ENCODE measurements at places on chromosomes 13 and 19.

DNA sequence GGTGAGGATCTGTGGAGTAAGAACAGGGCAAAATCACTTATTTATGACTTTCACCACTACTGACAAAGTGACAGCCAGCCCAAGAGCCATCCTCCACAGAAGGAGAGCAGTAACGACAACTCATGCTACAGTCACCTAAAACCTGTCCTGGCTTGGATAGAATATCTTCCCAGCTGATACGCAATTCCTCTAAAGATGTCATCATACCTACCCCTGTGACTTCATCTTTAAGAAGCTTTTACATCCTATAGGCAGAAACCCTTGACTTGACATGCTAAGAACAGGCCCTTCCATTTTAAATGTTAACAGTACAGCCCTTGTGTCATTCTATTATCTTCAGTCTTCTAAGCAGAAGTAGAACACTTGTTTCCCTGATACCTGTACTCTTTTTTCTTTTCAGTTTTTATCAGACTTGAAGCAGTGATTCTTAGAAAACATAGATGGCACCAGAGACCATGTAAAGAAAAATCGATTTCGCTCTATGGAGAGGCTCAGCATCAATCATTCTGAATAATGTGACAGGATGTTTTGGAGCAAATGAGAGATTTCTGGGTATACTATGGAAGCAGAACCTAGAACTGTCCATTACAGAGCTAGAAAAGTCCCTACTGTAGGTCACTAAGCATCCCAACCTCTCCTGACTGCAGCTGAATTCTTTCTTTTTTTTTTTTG is 20.1 kb downstream of the STOML3 start:
- no peak for DNase-seq

GRCh38 chr13:76398425-76398824 is 487.8 kb downstream of the KCTD12 start:
- no peak for DNase-seq

DNA sequence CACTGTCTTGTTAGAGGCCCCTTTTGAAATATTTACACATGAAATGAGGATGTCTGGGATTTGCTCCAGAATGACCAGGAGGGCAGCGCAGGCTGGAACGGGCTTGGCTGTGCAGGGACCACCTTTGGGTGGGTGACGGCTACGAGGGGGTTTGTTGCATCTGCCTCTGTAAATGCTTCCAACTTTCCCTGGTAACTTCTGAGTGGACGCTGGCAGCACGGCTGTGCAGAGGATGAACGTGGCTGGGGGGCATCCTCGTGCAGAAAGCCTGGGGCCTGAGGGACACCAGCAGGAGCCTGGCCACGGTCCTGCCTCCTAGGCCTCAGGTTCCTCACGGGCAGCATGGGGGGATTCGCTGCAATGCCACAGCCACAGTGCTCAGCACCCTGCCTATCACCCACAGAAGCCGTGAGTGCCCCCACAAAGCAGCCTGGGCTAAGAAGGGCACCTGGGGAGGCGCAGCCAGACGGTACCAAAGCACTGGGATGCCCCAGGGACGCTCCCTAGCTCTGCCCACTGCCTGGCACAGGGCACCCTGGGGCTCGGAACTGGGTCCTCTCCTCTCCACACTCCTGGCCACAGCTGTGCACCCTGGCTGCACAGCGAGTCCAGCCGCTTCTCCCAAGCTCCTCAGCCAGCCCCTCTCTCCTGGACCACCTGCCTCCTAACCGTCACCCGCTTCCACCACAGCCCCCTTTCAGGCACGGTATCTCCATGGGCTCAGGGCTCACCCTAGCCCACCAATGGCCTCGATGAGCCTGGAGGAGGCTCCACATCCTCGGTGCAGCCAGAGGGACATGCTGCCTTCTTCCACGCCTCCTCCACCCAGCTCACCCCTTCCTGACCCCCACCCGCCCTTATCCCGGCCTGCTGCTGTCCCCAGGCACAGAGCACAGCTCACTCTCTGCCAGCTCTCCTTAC is 44.5 kb downstream of the MLLT1 start:
- DNase-seq, result no peak

DNA sequence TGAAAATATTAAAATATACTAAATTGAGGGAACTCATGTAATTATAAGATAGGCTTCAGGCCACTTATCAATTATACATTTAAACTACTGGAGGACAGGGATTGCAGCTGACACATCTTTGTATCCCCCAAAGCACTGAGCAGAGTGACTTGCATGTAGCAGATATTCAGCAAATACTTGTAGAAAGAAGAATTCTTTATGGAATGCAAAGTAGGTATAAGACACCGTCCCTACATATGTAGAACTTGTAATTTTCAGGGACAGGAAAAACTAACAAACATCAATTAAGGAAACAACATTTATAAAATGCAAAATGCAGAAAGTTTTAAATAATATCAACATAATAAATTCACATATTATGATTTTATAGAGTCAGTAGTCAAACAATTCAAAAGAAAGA is 719.2 kb downstream of the OLFM4 start:
- DNase-seq, result no peak

GRCh38 chr13:25848812-25849745 is 202.7 kb downstream of the SHISA2 start:
- no peak for DNase-seq

DNA sequence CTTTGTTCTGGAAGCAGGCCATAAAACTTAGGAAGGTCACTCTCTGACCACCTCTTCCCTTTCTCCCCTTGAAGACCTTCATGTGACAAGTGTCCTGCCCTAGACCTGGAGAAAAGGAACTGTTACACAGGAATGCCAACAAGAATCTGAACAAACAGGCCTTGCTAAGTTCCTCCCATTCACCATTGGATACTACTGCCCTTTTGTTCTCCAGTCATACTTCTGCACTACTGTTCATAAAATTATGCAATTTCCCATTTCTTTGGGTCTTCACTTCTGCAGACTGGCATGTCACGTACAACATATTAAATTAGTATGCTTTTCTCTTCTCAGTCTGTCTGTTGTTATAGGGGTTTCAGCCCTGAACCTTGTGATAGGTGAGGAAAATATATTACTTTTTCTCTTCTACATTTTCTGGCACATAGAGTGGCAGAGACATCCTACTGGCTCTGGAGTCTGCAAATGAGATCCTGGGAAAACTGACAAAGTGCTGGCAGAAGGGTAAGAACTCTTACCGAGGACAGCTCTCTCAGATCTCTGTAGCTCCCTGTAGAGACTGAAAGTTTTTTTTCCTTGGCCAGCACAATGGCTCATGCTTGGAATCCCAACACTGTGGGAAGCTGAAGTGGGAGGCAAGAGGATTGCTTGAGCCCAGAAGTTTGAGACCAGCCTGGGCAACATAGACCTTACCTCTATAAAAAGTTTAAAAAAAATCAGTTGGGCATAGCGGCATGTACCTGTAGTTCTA is 87.6 kb upstream of the SPRY2 start:
- DNase-seq, result no peak

DNA sequence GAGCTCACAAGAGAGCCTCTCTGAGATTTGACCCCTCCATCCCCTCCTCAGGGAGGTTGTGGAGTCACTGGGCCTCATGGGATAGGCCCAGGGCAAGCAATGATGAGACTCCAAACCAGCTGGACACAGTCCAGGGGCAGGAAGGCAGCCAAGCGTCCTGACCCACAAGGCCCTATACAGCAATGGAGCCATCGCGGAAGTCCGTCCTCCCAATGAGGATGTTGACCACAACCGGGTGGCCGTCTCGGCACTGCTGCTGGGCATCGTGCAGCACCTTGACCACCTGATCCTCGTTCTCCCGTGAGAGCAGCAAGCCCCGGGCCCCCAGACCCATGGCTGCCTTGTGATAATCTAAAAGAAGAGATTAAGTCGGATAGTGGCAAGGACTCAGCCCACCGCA is 7.9 kb downstream of the SYDE1 start:
- no peak for DNase-seq

- DNase-seq, result no peak
Measured at GRCh38 chr19:48922548-48923490, 10.7 kb upstream of the DHDH start.

DNA sequence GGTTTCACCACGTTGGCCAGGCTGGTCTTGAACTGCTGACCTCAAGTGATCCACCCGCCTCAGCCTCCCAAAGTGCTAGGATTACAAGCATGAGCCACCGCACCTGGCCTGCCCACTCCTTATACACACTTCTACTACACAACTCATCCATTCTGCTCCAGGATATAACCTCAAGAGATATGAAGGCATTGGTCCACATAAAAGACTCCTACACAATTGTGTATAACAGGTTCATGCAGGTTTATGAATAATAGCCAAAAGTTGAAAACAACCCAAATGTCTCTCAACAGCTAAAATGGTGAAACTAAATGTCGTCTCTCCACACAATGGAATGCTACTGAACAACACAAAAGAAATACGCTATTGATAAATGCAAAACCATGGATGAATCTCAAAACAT is 58.1 kb downstream of the INSR start:
- DNase-seq, result no peak

- no peak for DNase-seq
Measured at GRCh38 chr13:73038064-73038463, 20.7 kb upstream of the KLF5 start.

DNA sequence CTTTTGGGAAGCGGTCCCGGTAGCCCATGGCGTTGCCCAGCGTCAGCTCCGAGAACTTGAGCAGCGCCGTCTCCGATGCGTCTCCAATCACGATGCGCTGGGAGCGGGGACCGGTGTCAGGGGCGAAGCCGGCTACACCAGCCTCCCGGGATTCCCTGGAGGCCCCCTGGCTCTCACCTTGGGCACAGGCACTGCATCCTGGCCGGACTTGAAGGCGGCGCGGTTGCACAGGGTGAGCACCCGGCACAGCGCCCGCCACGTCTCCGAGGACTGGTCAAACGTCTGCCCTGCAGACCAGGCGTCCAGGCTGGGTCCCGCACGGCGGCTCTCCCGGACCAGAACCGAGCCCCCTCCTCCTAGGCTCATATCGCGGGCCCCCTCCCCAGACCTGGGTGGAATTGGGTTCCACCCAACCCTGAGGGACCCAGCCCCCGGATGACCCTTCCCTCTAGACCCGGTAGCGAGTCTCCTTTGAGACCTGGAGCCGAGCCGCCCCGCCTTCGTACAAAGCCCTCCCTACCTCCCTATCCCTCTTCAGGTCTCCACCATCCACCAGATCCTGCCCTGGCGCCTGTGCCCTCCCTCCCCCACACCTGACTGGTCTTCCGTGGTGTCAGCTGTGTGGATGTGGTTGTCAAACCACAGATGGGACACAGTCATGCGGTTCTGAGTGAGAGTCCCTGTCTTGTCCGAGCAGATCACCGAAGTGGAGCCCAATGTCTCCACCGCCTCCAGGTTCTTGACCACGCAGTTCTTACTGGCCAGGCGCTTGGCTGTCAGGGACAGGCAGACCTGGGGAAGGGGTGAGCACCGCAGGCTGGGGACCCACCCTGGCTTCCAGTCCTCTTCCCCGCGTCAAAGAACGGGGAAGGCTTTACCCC is 4.8 kb downstream of the ATP4A start:
- no peak for DNase-seq

GRCh38 chr19:28966737-28967399 is 246.1 kb downstream of the UQCRFS1 start:
- DNase-seq, result no peak

DNA sequence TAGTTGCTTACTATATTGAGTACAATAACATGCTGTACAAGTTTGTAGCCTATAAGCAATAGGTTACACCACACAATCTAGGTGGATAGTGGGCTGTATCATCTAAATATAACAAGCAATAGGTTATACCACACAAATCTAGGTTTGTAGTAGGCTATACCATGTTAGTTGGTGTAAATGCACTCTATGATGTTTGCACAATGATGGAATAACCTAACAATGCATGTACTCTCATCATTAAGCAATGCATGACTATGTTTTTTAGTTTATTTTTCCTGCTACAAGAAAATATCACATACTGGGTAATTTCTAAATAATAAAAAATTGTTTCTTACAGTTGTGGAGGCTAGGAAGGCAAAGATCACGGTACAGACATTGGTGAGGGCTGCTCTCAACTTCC is 262.5 kb downstream of the SLITRK6 start:
- DNase-seq, result no peak

DNA sequence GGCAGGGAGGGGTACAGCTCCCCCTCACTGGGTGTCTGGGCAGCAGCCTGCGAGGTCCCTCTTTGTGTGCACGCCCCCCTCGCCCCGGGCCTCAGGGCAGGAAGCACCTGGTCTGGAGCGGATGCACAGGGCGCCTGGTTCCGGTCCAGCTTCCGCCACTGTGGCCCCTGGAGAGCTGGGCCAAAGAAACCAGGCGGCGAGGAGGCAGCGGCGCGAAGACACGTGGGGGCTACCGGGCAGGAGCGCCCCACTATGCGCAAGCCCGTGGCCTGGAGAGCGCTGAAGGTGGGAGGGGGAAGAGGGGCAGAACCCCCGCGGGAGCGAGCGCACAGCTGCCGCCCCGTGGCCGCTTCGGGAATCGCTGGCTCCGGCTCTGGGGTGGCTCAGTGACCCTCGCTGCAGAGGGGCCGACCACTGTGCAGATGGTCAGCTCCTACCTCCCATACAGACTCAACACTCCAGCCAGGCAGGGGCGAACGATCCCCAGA is 1.7 kb upstream of the LYL1 start:
- DNase-seq, result peak; percentile 71

- DNase-seq, result no peak
Measured at GRCh38 chr13:33490461-33491327, 205.1 kb upstream of the STARD13 start.

- DNase-seq, result no peak
Measured at GRCh38 chr19:34645551-34645950, 31.4 kb downstream of the SCGB2B2 start.

DNA sequence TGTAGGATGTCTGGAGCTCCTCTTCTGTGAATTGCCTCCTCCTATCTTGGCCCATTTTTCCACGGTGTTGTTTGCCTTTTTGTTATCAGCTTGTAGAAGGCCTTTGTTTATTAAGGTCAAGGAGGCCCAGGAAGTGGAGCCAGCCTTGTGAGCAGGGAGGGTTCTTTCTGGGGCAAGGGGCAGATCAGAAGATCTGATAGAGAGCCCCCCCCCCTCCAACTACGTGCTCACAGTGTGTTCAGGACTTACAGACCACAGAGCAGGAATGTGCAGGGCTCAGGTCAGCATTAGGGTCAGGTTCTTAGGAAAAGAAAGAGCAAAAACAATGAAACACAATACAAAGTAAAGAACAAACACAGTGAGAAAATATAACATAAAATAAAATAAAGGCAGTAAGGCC is 59.4 kb downstream of the CCNE1 start:
- DNase-seq, result no peak
